A549 treated with AZD2906 at 1 μM for 4 hours (cell line): ENCODE measurements at places on chromosomes 2 and 18. TPM values are rescaled to one million over a fixed set of nuclear protein-coding genes. Genes with fewer than 3 reads are reported as not detected.

APOB gene
- total RNA-seq, result under 0.01 to 0.14 TPM (median 0.04 TPM) in 4 of 5 replicates, not detected in the other

CENPA gene
- 46.5 to 51.7 TPM (median 50.2 TPM) in 5 replicates for total RNA-seq

INO80D gene
- total RNA-seq, result 1.5 to 2.1 TPM (median 1.6 TPM) in 5 replicates

ALLC gene
- 0.08 TPM in 1 of 5 replicates, not detected in the others for total RNA-seq
